ENCODE measurements at places on chromosomes 5 and 9.

DNA sequence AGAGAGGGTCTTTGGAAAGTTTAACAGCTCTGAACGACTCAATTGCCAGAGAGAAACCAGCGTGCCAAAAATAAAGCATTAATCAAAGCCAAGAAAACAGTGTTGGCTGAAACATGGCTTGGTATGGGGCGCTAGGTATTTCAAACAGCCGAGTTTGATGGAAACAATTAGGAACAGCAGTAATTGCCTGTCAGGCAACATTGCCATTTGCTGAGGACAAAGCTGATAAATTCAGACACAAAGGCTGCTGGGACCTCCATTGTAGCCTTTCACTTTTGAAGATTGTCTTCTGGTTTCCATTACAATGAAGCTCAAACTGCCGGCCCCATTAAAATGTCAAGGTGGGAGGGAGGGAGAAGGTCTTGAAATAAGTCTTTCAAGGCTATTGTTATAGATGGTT lies 125.4 kb upstream of the SPDL1 start:
- no peak for DNase-seq

- no peak for DNase-seq
These were observed 28.9 kb downstream of the FYB1 start for GRCh38 chr5:39190311-39191102.

DNA sequence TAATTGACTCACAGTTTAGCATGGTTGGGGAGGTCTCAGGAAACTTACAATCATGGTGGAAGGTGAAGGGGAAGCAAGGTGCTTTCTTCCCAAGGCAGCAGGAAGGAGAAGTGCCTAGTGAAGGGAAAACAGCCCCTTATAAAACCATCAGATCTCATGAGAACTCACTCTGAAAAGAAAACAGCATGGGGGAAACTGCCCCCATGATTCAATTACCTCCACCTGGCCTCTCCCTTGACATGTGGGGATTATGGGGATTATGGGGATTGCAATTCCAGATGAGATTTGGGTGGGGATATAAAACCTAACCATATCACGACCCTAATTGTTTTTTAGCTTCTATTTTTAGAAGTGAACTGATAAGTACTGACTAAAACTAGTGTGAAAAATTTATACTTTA lies 1377.5 kb upstream of the DMAC1 start:
- DNase-seq = no peak

DNA sequence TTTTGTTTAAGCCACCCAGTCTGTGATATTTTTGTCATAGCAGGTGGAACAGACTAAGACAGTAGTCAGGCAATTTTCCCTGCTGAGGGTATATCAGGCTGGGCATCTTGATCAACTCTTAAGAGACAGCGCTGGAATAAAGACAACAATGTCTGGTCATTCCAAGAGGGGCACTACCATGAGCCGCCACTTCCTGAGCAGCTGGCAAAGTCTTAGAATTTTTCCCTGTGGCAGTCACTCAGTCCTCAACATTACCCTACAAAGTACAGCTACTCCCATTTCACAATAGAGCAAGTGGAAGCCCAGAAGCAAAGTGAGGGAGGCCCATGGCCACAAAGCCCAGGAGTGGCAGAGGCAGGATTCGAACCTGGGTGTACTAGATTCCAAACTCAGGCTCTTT lies 74.8 kb downstream of the SH3PXD2B start:
- DNase-seq = no peak

- DNase-seq = no peak
These were observed 44.0 kb upstream of the MAP1B start for GRCh38 chr5:72063219-72063819.

GRCh38 chr9:17600962-17601593 lies 22.2 kb downstream of the SH3GL2 start:
- no peak for DNase-seq

DNA sequence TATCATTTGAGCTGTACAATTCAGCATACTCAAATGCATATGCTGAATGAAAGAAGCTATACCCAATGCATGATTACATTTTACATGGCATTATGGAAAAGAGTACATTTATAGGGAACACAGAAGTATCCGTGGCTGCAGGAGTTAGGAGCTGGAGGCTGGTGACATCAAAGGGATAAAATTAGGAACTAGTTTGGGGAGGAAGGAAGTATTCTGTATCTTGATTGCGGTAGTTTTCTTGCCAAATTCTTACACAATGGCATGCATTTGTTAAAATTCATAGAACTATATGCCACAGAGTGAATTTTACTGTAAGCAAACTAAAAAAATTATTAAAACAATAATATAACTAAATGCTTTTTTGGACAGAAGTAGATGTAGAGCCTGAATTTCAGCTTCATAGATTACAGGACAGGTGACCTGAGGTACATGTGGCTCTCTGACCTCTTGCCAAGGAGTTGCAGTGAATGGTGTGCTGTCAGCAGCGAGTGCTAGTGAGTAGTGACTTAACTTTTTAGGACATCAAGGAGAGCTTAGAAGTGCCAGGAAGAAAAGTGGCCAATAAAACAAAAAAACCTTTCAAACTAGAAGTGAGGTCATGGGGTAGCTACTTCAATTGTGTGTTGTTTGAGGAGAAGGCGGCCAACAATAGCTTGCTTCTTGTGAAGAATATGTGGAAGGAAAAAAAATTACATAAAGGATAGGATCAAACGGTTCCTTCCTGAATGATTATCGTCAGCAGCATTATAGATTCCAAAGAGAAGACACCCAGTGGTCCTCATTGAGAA lies 514.9 kb upstream of the CLINT1 start:
- no peak for DNase-seq

DNA sequence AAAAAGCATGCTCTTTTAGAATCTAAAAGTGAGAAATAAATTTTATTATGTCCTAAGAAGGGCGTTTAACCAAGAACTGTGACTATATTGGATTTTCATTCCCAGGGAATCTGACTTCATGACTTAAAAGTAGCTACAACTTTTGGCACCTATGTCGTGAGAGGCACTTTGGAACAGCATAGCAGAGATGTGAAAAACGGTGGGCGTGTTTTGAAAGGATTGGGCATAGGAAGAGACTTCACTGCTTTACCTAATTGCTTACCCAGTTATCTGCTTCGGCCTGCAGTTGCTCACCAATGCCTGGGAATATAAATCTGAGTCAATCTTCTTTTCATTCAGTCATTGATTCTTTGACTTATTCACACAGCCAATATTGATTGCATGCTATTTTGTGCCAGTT lies 363.4 kb downstream of the DNAH5 start:
- DNase-seq = no peak

DNA sequence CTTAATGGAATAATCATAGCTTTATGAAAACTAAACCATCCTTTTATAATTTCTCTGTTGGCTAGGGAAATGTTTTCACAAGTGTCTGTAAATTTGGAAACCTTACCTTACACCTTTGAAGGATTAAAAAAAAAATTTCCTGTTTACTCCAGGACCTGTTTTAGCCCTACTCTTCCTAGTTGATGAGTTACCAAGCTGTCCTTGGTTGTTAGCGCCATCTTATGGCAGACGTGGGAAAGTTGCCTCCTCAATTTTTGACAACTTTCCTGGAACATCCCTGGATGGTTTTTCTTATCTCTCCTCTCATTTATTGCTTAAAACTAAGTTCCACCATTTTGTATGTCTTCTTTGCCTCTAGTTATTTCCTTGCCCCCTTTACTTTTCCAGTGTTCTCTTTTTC lies 25.7 kb downstream of the ZSWIM6 start:
- no peak for DNase-seq

- no peak for DNase-seq
These were observed 41.5 kb downstream of the UBE2R2 start for GRCh38 chr9:33858423-33858822.

- no peak for DNase-seq
These were observed 27.1 kb downstream of the KCNMB1 start for GRCh38 chr5:170362102-170362501.

DNA sequence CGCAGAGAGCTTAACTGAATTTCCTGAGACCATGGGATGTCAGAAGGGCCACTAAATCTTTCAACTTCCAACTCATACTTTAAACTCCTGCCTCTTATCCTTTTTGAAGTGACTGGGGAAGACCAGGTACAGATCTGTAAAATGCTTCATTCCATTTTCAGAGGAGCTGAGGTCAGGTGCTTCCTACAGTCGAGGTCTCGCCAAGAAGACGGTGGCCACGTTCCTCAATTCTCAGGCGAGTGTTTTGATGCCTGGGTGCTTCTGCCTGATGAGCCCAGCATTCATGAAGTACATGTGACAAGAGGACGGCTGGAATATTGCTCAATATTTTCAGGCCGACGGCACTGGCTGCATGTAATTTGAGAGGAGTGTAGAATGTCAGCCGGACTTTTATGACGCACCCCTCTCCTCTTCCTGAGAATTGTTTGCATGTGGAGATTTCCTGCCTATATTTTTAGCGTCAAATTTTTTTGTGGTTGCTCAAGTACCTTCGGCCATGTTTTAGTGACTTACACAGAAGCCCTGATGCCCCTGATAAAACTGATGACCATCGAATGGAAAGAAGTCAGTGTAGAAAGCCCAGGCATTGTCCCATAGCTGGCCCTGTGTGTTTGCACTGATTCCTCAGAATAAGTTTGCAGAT lies 38.8 kb upstream of the GLRX start:
- no peak for DNase-seq

- DNase-seq = no peak
These were observed 7.7 kb upstream of the PTPDC1 start for GRCh38 chr9:94076557-94076956.

GRCh38 chr5:138264183-138264582 lies 10.2 kb downstream of the GFRA3 start:
- no peak for DNase-seq

GRCh38 chr5:116076496-116076895 lies 8.3 kb upstream of the COMMD10 start:
- no peak for DNase-seq

GRCh38 chr5:90015584-90016018 lies 394.0 kb downstream of the CETN3 start:
- no peak for DNase-seq

DNA sequence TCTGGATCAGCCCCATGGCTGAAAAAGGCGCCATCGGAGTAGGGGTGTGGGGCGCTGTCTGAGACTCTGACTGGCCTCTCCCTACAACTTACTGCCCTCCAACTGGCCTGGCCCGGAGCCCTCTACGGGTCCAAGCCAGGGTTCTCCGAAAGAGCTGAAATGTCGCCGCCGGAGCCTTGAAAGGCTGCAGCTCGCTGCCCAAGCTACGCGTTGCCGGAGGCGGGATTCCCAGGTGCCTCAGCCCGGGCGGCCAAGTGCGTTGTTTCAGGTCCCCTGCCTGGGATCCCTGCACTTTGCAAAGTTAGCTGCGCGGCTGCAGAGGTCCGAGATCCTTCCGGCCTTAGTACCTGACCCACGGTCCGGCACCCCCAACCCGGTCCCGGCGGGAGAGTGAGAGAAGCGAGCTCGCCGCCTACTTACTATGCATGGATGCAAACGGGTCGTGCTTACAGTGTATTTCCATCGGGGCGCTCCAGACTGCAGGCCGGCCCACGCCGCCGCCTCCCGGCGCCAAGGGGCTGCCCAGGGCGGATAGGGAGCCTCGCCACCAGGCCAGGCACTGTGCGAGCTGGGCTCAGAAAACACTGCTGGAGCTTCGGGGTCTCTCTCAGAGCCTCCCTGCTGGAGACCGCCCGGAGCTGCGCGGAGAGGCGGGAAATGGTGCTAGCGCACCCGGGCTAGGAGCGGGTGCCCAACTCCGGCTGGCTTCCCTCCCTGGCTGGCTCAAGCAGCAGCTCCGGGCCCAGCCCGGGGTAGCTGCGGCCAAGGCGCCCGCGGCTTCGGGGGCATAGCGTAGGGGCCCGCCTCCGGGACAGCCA lies 7.7 kb downstream of the PAX5 start:
- no peak for DNase-seq

GRCh38 chr5:10145923-10146401 lies 103.7 kb downstream of the ATPSCKMT start:
- DNase-seq = no peak

GRCh38 chr5:140327589-140327988 lies 18.8 kb downstream of the HBEGF start:
- DNase-seq = no peak
